ENCODE measurements at places on chromosomes 6 and 20.

DNA sequence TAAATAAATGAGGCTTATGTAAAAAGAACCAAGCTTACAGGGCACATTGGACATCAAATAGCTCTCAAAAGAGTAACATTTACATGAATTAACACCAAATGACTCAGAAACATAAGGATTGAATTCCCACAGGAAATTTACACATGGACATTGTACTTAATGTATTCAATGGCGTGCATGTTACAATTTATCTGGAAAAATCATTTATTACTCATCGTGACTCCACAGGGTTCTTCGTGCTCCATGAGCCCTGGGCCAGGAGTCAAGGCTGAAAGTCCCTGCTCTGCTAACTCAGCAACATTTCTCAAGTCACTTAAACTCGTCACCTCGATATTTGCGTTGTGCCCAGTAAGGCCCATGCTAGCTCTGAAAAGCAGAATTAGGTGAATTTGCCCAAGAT, 158.5 kb downstream of the PHACTR1 start:
- DNase-seq = no peak

DNA sequence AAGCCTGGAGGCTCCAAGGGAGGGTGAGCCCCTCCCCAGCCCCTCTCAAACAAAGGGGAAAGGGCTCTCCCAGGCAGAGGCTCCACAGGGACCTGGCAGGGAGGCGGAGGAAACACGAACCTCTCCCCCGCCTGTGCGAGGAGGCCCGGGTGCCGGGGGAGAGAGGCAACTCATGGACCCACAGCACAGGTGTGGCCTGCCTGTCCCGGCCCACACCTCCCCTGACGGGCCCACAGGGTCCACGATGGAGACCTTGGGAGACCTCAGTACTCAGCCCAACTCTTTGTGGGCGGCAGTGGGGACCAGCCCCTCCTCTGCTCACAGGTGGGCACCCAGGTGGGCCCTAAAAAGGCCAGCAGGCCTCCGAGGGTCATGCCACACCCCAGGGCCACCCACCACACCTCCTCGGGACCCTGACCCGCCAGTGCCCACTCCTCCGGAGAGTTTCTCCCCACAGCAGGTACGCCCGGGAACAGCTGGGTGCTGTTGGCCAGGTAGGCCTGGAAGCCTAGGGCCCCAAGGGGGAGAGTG, 12.2 kb downstream of the LAMA5 start:
- DNase-seq = no peak

DNA sequence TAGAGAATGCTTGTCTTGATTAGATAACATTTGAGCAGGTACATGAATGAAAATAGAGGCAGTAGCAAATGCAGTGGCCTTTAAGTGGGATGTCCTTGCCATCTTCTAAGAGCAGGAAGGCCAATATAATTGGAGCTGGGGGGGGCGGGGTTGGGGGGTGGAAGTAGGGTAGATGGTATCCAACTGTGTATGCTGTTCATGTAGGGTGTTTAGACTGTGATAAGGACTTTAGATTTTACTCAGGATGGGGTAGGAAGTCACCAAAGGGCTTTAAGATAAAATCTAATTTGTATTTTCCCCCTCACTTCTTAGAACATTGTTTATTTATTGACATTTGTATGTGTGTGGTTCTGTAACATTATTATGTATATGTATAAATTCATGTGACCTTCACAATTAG, 12.0 kb downstream of the TAB2 start:
- no peak for DNase-seq

DNA sequence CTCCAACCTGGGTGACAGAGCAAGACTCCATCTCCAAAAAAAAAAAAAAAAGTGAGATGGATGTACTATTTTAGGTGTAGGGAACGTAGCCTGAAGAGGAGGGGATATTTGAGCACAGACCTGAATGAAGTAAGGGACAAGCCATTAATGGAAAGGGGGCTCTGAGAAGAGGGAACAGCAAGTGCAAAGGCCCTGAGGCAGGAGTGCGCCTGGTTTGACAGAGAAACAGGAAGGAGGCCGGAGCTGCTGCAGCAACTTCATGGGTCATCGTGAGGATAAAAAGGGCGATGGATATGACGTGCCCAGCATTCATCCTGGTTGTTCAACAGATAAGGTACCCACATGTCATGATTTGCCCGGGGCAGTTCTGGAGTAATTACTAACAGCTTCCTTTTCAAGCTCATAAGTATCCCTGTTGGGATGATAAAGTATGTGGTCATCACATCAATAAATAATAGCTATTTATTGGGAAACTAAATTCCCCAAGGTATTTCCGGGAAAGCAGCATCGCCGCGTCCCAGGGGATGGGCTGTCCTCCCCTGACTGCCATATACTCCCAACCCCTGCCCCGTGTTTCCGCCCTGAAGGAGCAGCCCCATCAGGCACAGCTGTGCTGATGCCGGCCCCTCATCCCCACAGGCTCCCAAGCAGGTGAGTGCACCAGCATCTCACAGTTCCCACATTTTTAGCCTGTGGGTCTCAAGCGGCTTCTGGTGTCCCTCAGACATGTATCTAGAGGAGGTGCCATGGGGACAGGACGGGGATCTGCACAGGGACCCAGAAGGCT, 43.4 kb downstream of the DLGAP4 start:
- DNase-seq = no peak

GRCh38 chr6:44113414-44113813, 13.8 kb downstream of the MRPL14 start:
- no peak for DNase-seq

GRCh38 chr6:129774697-129775447, 64.9 kb upstream of the ARHGAP18 start:
- DNase-seq = peak; percentile 32

DNA sequence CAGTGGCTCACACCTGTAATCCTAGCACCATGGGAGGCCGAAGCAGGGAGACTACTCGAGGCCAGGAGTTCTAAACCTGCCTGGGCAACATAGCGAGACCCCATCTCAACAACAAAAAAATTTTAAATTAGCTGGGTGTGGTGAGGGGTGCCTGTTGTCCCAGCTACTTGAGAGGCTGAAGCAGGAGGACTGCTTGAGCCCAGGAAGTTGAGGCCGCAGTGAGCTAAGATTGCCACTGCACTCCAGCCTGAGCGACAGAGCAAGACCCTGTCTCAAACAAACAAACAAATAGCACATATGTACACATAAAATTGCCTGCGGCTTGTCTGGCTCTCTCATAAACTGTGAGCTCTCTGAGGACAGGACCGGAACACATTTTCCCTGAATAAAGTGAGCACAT, 106.3 kb downstream of the BANF2 start:
- DNase-seq = no peak

DNA sequence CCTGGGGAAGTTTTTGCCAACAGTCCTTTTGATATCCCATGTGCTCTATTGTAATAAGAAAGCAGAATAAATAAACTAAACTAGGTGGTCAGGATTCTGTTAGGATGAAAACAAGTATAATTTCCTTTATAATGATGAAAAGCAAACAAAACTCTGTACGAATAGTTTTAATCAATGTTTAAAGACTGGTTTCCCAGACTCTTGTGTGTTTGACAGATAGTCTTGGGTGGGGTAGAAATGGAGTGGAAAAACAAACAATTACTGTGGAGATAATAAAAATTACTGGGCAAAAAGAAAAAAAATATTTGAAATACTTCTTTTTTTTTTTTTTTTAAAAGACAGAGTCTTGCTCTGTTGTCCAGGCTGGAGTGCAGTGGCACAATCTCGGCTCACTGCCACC, 152.1 kb upstream of the FLRT3 start:
- DNase-seq = no peak

DNA sequence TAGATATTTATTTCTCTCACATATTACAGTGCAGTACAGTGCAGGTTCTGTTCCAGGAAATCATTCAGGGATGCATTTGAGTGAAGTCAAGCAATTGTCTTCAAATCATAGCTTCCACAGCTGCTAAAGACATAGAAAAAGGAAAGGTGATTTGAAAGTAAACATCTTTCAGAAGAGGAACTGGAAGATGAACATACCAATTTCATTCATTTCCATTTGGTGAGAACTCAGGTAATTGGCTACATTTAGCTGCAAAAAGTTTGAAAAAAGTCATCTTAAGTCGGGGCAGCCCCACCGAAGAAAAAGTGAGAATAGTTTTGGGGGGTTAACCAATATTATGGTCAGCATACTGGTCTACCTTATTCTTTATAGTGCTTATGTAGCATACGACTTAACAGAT, 61.4 kb upstream of the IL20RA start:
- DNase-seq = no peak

GRCh38 chr6:9745966-9746365, 668.9 kb downstream of the TFAP2A start:
- no peak for DNase-seq

DNA sequence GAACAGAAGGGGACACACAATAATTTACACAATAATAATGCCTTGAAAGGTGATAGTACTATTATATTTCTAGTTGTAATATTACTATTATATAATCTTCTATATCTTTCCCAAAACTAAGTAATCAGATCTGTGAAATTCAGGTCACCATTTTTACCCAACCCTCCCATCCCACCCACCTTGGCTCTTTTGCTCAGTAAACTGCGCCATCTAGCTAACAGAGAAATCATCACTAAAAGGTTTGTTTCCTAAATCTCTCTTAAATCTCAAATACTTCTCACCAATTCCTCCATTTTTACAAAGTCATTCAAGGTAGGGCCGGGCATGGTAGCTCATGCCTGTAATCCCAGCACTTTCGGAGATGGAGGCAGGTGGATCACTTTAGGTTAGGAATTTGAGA, 83.4 kb downstream of the CDK19 start:
- no peak for DNase-seq

GRCh38 chr6:144349690-144350527, 64.8 kb downstream of the UTRN start:
- no peak for DNase-seq

- peak; percentile 58 for DNase-seq
Measured at GRCh38 chr6:90458353-90459224, 128.3 kb downstream of the MAP3K7 start.

DNA sequence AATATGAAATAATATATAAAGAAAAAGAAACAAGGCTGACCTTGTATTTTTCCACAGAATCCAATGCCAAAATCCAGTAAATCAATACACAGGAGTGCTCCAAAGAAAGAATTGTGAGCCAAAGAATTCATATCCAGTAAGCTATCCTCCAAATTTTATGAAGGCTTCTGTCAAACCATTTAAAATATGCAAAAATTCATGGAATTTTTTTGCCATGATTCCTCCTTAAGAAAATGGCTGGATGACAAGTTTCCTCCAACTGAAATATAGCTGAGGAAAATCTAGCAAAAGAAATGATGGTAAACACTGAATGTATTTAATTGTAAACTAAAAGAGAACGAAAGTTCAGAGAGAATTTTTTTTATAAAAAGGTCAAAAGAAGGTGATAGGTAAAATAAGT, 290.3 kb downstream of the UBE3D start:
- DNase-seq = no peak

DNA sequence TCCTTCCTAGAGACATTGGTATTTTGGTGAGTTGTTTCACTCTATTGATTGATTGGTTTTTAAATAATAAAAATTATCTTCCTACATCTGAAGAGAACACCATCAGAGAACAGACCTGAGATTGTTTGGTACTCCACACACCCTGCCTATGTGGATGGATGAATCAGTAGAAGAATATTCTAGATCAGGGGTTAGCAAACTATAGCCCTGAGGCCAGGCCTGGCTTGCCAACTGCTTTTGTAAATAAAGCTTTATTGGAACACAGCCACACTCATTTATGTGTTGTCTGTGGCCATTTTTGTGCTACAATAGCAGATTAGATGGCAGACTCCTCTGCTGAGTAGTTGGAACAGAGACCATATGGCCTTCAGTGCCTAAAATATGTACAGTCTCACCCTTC, 139.6 kb upstream of the INSM1 start:
- DNase-seq = no peak

- DNase-seq = no peak
Measured at GRCh38 chr6:36195471-36196112, 952 bp upstream of the BRPF3 start.

- DNase-seq = no peak
Measured at GRCh38 chr6:166268431-166268830, 39.8 kb downstream of the PRR18 start.

- no peak for DNase-seq
Measured at GRCh38 chr6:99867026-99867425, 127.0 kb downstream of the MCHR2 start.

GRCh38 chr6:118899948-118900347, 6.0 kb downstream of the ASF1A start:
- peak; percentile 26 for DNase-seq

- DNase-seq = peak; percentile 72
Measured at GRCh38 chr20:32743237-32744112, at the start of gene COMMD7. Gene COMMD7, minus strand, starts transcription at chr20:32743467. Its CDS starts 76 bp downstream, at chr20:32743391.

GRCh38 chr20:48224533-48225050, 439.3 kb upstream of the SULF2 start:
- no peak for DNase-seq

DNA sequence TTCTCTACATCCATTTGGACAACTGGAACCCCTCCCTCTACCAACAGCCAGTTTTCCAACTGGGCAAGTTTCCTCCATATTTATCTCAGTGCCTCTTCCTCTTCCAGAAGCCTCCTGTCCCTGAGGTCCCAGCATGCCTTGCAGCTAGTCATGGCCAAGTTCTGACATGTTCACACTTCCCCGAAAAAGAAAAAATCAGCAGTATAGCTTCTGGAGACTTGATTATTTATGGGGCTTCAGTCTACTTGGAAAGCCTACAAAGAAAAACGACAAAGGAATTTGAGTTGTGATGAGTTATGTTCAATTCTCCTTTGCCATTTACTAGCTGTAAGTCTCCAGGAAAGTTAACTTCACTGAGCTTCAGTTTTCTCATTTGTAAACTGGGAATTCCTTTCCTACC, 406.5 kb downstream of the MAFB start:
- DNase-seq = no peak

DNA sequence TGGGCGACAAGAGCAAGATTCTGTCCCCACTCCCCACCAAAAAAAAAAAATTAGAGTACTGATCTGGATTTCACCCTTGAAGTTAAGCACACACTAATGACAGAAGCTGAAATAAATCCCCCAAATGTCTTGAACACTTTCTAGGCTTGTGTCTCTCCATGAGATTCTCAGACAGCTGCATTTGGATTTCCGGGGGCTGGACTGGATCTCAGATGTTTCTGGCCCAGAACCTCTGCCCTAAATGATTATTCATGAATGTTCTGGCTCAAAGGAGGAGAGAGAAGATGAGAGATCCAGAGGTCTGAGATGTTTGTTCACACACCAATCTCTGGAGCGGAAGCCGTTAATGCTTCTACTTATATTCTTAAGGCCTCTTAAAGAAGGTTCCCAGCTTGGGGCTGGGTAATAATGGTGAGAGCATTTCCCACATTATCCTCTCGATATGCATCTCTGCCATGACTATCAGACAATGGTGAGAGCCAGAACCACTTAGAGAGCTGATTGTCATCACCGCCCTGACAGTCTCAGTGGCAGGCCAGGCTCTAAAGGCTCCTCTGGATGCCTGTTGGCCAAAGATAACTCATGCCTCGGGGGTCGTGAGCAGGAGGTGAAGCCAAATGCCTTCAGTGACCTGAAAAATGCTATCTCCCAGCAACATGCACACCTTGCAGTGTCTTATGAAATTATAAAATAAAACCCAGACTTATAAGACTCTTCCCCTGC, 127.9 kb upstream of the AGPAT4 start:
- DNase-seq = no peak

GRCh38 chr6:1216488-1216974, 95.4 kb upstream of the FOXQ1 start:
- DNase-seq = no peak

GRCh38 chr6:22250486-22250885, 46.4 kb downstream of the PRL start:
- DNase-seq = no peak
